ENCODE measurements at places on chromosomes 5 and 9.

DNA sequence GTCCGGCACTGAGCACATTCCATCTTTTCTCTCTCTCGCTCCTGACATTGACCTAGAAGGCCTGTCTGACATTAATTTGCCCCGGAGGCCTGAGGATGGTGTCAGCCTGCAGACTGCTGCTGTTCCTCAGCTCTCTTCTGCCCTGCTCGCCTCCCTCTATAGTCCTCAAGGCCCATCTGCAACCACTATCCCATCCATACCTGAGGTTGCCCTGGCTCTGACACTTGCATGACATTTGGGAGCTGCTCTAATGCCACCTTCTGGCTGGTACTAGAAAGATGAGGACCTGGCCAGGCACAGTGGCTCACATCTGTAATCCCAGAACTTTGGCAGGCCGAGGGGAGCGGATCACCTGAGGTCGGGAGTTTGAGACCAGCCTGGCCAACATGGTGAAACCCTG, 38.6 kb upstream of the GGTA1 start:
- DNase-seq = no peak

DNA sequence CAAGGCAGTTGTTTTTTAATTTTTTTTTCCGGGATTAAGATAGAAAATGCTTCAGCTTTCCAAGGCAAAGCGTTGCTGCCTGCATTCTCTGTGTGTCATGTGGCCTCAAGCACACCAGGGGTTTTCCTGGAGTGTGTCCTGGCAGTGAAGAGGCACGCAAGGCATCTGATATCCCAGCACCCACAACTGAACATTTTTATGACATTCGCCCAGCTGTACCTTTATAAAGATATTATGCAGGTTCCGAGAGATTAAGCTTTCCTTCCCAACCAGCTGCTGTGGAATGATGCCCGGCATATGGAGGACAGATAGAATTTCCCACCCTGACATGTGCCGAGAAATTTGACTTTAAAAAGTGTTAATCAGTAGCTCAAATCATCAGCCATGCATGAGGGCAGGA, 205.6 kb downstream of the GADD45G start:
- no peak for DNase-seq

DNA sequence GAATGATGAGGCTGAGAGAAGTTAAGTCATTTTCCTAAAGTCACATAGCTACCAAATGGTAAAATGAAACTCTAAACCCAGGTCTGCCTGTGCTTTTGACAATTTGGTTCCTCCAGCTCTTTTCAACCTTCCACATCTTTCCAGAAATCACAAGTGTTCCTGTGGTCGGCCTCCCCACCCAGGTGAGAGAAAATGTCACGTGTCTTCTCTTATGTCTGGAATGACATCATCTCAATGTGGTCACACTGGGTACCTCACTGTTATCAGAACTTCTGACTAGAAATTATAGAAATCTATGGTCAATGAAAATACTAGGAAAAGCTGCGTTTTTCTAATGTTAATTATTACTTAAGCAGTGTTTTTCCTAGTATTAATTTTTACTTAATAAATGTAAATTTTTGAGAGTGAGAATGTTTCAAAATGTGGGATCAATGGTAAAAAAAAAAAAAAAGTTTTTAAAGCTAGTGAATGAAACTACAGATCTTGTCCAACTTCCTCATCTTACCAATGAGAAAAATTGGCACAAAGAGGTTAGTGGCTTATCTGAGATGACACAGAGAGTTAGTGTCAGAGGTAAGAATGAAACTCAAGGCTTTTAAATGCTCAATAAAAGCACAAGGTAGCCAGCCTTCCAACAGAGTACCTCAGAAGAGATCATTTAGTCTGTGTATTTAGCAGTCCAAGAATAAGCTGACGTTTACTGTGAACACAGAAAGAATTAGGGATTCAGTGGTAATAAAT, 228.7 kb upstream of the NR4A3 start:
- no peak for DNase-seq

DNA sequence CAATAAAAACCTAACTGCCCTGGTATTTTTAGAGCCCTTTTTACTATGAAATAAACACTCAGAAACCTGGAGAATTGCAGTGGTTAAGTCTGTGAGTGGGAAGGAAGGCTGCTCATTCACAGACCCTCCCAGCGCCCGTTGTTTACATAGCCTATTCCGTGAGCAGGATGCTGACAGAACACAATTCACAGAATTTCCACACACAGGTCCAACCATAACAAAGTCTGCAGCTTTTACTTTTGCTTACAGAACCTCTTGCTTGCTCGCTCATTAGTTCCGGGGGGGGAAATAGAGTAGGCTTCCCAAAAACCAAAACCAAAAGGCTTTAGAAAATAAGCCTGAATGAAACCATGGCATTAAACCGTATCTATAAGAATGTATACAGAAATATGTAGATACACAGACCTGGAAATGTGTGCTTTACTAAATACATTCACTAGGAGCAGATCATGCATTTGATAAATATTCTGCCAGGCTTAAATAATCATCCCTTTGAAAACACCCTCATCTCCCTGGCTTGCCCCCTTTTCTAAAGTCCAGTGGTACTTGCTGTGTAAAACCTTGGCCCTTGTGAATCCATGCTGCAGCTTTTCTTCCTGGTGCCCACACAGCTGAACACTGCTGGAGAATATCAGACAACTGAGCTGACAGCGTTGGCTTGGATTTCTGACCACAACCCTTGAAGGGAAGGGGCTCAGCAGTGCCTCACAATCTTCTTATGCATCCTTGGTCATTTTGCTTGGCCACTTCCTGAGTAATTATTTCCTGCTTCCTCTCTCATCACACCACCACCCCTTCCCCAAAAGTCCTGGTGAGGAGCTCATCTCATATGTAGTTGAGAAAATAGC, 128.0 kb downstream of the FANCC start:
- no peak for DNase-seq

- no peak for DNase-seq
Measured at GRCh38 chr9:69500896-69501295, 171.3 kb downstream of the APBA1 start.

- no peak for DNase-seq
Measured at GRCh38 chr5:126883564-126884245, 106.8 kb downstream of the LMNB1 start.

GRCh38 chr5:56490971-56491468, 257.9 kb upstream of the ANKRD55 start:
- no peak for DNase-seq

- DNase-seq = no peak
Measured at GRCh38 chr5:32790411-32790951, 79.4 kb downstream of the NPR3 start.

- DNase-seq = no peak
Measured at GRCh38 chr9:131169563-131170240, 44.3 kb downstream of the NUP214 start.

- no peak for DNase-seq
Measured at GRCh38 chr9:91428436-91428835, 4.8 kb upstream of the NFIL3 start.

DNA sequence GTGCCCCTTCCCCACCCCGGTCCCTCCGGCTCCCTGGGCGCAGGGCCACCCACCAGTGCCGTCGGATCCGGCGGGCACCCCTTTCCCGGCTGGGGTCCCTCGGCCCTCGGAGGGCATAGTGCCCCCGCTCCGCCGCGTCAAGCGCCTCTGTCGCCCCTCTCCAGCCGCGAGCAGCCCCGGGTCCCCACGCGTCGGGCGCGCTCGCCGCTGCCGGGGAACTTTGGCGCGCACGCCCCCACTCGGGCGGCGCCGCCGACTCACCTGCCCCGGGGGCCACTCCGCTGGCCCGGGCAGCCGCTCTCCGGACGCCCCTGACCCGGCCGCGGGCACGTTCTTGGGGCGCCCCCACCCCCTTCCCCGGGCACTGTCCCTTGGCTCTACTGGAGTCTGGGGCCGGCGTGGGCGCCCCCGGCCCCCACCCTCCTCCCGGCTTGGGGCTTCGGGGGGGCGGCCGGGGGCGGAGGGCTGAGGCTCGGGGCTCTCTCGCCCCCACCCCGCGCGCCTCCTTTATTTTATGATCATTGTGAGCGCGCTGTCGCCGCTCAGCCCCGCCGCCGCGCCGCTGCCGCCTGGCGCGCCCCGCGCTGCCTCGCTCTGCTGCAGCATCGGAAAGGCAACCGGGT, 1.1 kb upstream of the FAM78A start:
- DNase-seq = no peak

DNA sequence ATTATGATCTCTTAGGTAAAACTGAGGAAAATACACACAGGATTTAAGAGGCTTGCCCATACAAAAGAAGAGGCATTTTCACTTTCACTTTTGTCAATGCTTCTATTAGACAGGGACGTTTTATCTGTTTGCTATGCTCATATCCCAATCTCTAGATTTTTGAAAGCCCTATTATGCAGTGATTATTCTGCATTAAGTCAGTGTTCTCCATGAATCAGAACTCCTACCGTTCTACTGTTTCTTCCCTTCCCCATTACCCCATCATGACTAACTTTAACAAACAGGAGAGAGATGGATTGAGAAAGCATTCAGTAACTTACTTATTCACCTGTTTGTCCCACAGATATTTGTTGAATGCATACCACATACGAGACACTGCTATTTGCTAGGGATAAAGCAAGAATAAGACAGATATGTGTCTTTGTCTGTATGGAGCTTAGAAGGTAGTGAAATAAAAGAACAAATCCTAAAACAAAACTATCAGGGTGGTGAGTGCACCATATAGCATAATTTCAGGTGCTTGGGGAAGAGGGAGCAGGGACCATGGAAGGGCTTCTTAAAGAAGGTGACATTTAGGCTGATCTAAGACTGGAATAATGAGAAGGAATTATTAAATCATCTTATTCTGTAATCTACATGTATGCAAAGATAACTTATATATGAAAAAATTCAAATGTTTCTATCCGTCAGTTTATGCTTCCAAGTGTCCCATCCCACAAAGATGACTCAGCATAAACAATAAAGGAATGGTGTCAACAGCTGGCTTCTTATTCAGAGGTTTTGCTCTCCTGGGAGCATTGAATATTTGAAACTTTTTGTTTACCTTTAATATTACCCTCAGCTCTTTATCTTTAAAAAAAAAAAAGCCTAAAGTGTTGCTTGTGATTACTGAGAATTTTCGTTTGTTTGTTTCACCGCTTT, 328.1 kb downstream of the HINT1 start:
- DNase-seq = no peak

DNA sequence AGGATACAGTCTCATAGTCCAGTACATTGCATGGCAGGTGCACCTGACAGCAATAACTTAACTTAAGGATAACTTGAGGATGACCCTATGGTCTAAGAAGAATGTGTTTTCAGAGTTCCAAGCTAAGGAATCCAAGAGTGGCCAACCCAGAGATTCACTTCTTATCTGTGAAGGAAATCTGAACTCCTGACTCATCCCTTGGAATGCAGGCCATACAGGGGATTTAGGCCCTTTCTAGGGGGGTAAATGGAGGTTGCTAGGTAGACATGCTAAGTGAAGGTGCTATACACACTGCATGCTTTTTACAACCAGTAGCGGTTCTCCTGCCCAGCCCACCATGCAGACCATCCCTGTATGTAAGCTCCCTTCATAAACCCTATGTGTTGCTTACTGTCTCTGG, 50.4 kb downstream of the HTR1A start:
- no peak for DNase-seq

Data from KG1 (cell line).